ENCODE measurements at places on chromosomes 2 and 18.

DNA sequence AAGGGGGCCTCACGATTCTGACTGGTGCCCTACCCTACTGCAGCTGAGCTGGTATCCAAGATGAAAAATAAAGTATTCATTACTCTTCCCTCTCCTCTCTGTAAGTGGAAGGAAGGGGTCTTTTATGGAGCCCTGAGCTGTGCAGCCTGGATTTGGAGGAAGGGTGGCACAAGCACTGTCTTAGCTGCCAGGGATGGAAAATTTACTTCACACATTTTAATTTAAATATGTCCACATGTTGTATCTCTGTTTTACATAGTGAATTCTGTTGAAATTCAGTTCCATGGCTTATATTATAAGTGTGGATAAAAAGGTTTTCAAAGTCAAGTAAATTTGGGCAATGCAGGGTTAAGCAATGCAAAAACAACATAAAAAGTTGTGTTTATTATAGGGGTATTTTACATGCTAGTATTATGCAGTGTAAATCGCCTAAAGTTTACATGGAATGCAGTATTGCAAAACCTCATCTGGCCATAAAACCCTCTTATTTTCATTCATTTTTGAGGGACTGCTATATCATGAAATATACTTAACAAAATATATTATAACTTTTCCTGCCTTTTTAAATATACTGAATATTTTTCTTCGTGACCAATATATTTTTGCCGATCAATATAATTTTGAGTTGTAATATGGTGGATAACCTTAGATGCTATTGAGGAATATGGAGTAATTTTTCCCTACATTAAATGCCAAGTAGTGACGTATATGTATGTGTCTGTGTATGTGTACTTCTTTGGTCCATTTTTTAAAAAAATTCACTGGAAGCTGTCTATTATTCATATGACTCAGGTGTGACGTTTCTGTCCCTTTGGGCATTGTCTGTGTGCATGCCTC, 333.9 kb upstream of the CYRIA start:
- no peak for DNase-seq

DNA sequence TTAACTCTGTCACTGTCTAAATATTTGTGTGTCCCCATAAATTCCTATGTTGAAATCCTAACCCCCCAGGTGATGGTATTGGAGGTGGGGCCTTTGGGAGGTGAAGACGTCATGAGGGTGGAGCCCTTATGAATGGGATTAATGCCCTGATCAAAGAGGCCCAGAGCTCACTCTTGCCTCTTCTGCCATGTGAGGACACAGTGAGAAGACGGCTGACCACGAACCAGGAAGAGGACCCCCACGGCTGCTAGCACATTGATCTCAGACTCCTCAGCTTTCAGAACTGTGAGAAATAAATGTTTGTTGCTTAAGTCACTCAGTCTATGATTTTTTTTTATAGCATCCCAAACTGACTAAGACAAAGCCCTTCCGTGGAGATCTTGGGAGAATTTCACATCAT, 71.2 kb downstream of the BCL2L11 start:
- no peak for DNase-seq

DNA sequence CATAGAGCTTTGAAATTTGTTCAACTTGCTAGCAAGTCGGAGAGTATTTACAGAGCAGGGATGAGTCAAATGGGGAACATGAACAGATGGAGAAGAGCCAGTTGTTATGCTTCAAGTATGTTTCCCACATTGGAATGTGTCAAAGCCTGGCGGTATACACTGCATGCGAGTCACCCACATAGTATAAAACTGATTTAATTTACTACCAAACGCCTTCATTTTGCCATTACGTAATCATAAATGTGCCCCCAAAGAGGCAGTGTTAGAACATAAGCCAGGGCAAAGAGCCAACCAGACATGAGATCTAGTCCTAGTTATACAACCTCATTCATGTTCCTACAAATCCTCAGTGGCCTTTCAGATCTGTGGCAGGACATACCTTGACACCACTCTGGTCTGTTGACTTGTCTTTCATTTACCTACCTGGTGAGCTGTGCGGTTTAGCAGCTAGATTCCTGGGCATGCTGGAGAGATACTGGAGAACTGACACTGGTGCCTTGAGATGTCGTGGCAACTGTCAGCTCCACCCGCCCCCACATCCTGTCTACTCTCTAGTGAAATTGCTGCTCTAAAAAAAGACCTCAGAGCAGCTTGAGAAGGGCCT, 21.7 kb upstream of the NRP2 start:
- no peak for DNase-seq

- no peak for DNase-seq
Measured at GRCh38 chr2:134224005-134224404, 29.9 kb upstream of the MGAT5 start.

GRCh38 chr2:205655779-205656456, 26.4 kb upstream of the NRP2 start:
- DNase-seq, result no peak
